ENCODE measurements at places on chromosomes 4 and X.

DNA sequence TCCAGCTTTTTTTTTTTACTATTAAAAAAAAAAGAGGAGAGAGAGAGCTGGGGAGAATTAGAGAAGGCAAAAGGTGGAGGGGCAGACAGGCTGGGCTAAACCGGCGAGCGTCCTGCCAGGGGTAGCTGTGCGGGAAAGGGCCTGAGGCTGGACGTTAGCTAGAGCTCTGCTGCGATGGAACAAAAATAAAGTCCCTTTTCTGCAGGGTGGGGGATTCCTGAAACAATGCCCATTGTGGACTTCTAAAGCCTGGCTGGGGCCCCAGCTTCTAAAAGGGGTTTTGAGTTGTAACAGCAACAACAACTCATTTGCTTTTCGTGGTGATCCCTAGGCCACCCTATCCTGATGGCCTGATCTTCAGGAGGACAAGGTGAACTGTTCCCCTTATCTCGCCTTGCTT, 311.7 kb downstream of the FBXW7 start:
- DNase-seq, result no peak

DNA sequence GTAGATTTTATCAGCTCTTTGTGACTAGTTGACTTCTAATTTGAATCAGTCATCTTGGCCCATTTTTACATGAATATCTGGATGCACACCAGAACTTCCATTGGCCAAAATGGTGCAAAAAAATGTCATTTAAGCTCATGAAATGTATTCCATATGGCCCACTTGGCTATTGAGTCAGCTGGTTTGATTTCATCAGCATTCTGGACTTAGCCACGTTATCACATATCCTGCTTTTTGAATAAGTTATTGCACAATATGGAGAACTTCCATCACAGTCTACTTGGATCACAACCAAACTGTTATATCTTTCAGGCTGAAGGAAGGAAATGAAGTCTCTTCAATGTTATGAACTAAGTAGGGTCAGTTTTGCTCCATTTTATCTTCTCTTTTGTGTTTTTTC, 640.6 kb downstream of the PCDH7 start:
- no peak for DNase-seq

- no peak for DNase-seq
Observed at GRCh38 chrX:11609109-11609508, 56.6 kb downstream of the ARHGAP6 start.

GRCh38 chr4:84582302-84582987, 482 bp upstream of the CDS1 start:
- peak; percentile 25 for DNase-seq

DNA sequence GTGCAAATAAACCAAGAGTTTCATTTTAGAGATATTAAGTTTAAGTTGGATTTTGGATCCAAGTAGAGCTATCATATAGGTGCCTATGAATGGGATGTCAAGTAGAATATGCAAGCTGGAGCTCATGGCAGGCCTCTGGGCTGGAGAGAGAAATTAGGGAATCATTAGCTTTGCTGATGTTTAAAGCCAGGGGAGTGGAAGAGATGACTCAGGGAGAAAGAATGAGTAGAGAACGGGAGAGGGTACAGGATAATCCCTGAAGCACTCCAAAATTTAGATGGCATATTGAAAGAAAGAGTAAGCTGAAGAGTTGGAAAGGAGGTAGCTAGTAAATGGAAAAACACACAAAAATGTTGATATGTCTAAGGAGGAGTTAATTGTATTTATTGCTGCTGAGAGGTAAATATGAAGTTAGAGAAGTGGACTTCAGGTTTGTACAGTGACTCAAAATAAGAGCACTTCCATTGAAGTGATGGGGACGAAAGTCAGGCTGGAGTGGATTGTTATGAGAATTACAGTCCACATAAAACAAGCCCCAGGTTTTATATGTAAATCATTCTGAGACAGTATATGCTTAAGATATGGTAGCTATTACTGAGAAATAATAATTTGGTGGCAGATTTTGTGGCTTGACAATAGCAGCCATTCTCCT, 72.5 kb upstream of the GRXCR1 start:
- DNase-seq, result no peak

DNA sequence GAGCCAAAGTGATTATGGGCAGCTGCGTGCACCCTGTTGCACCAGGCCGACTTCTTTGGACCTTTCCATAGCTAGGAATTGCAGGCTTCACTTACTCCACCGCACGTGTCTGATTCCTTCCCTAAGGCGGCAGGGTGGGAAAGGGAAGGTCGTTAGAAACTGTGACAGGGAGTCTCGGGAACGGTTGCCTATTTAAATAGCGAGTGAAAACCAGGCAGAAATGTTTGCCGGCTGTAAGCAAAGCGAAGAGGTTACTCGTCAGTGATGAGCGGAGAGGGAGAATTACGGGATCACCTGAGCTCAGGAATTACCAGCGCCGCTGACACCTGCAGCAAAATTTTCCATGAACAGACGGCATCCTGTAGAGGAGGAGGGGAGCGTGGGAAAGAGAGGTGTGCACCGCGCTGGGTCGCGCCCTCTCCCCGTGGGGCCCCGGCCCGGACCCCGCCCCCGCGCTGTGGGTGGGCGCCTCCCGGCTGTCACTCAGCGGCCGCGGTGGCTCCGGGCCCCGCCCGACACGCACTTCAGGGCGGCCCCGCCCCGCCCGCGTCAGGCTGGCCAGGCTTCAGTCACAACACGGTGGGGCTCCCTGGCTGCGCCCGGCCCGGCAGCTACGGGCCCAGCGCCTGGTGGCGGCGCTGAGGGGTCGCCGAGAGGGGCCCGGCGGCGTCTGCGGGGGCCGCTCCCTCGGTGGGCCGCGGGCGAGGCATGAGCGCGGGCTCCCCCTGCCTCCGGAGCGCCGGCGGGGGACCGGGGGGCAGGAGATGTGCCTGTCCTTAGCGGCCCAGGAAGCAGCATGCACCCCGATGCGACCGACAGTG, at the start of gene SNX25:
Gene SNX25, plus strand, starts transcription at position 568 of the 821 bp plus-strand sequence. Its CDS starts 229 bp downstream, at position 797.
- no peak for DNase-seq

DNA sequence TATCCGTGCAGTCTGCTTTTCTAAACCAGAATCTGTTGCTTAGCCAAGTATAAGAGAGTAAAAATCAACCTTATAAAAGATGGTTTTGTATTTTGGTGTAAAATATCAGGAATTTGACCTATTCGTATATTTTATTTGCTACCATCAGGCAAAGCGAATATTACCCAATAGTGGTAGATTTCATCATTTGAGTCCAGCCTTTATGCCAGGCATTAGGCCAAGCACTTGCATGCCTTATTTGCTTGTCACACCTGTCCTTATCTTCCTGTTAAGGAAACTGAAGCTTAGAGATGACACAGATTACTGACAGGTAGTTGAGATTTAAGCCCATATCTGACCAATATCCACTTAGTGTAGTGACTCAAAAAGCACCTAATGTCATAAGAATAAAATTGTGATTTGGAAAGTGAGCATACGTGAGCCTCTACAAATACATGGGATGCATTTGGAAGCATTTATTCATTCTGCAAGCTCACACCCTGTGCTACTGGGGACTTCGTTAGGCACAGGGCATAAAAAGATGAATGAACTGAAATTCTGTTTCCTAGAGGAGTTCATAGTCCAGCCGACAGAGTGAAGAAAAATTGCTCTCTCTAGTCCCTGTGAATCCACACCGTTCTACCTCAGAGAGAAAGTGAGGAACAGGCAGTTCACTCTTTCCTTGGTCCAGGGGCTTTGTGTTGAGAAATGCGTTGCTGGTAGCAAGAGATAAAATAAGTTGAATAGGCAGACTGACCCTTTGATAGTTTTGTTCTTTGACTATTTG, 2.3 kb upstream of the RNF212 start:
- no peak for DNase-seq

GRCh38 chr4:113869743-113870375, 108.3 kb upstream of the CAMK2D start:
- no peak for DNase-seq

GRCh38 chr4:2865196-2865780, 21.6 kb downstream of the ADD1 start:
- DNase-seq, result no peak

- no peak for DNase-seq
Observed at GRCh38 chr4:170038769-170039168, 12.6 kb upstream of the MFAP3L start.

- no peak for DNase-seq
Observed at GRCh38 chr4:20381005-20381404, 129.3 kb downstream of the SLIT2 start.

- no peak for DNase-seq
Observed at GRCh38 chr4:8318509-8318908, 49.0 kb downstream of the HTRA3 start.

DNA sequence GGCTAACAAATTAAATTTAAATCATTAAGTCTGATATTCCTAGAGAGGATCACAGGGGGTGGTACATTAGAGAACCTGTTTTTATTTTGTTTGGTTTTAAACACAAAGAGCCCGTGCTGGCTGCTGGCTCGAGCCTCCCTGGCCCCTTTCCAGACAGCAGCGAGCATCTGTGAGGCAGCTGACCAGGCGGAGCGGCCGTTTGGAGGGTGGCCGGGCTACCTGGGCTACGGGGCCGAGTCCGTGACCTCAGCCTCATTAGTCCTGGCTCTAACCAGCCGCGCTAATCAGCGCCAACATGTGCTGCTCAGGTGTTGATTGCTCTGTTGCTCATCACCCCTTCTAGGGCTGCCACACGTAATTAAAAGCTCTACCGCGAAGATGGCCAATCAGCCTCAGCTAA, 35.3 kb downstream of the DCTD start:
- DNase-seq, result no peak

- no peak for DNase-seq
Observed at GRCh38 chrX:54641530-54641929, 111.5 kb downstream of the GNL3L start.

- DNase-seq, result no peak
Observed at GRCh38 chr4:129545599-129546278, 449.8 kb downstream of the C4orf33 start.

- DNase-seq, result no peak
Observed at GRCh38 chrX:352582-353314, 34.0 kb downstream of the PPP2R3B start.

GRCh38 chr4:185512516-185512915, 22.8 kb downstream of the PDLIM3 start:
- DNase-seq, result no peak

DNA sequence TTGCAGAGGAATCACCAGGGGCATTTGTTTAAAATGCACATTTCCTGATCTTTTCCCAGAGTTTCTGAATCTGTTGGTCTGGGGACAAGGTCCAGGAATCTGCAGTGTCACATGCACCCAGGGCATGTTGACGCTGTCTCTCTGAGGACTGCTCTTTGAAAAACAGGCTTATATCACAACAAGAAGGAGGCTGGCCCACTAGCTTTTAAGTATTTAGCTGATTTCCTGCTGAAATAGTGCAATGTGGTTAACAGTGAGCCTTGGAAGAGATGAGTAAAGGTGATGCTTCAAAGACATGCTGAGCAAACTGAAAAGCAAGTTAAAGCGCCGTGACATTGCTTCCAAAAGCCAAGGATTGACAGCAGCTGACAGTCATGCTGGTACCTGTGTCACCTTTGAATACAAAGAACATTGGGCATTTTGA, 18.6 kb upstream of the SEPSECS start:
- no peak for DNase-seq

DNA sequence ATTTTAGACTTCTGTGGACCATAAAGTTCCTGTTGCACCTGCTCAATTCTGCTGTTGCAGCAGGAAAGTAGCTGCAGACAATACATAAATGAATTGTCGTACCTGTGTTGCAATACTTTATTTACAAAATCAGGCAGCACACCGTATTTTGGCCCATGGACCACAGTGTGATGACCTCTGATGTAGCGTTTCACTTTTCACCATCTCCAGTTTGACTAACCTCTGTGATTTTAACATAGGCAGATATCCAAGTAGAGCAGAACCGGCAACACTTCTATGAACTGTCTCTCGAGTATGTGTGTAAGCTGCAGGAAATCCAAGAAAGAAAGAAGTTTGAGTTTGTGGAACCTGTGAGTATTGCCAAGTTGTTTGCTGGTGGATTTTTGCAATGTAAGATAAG, 132.7 kb downstream of the ARHGAP10 start:
- no peak for DNase-seq

GRCh38 chr4:83922402-83922801, 386.5 kb downstream of the GPAT3 start:
- DNase-seq, result no peak

DNA sequence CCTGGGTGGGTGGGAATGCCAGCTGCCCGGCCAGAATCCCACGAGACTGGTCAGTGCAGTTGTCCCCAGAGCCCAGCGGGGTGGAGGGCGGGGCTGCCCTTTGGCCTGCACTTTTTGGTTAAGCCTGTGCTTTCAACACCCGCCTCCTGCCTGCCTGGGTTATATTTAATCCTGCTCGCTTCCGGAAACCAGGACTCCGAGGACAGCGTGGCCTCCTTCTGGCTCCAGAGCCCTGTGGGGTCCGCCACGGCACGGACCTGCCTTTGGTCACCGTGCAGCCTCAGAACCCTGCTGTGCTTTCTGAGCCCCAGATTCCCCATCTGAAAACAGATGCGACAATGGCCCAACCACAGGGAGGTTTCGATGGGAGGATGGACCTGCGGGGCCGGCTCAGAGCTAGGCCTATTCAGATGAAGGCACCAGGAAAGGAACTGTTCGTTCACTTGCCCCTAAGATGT, 29.4 kb upstream of the KIAA0232 start:
- peak; percentile 63 for DNase-seq

- DNase-seq, result peak; percentile 88
Observed at GRCh38 chr4:69831646-69832325, 28.2 kb downstream of the SULT1E1 start.

- no peak for DNase-seq
Observed at GRCh38 chr4:124025000-124025399, 628.4 kb downstream of the SPRY1 start.

DNA sequence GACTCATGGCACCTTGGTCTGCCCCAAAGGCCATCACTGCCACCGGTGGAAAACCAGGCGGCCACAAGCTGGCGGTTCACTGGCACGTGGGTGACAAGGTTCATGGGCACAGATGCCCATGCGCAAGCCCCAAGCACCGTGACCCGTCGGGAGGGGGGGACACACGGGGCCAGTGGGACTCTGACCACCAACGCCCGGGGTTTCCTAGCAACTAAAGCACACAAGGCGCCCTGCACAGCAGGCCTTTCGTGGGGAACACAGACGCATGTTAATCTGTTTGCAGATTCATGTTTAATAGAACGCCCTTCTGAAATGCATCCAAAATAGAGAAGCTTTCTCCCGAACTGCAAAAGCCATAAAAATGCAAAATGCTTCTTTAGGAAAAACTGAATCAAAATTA, 43.9 kb downstream of the FAM53A start:
- no peak for DNase-seq

DNA sequence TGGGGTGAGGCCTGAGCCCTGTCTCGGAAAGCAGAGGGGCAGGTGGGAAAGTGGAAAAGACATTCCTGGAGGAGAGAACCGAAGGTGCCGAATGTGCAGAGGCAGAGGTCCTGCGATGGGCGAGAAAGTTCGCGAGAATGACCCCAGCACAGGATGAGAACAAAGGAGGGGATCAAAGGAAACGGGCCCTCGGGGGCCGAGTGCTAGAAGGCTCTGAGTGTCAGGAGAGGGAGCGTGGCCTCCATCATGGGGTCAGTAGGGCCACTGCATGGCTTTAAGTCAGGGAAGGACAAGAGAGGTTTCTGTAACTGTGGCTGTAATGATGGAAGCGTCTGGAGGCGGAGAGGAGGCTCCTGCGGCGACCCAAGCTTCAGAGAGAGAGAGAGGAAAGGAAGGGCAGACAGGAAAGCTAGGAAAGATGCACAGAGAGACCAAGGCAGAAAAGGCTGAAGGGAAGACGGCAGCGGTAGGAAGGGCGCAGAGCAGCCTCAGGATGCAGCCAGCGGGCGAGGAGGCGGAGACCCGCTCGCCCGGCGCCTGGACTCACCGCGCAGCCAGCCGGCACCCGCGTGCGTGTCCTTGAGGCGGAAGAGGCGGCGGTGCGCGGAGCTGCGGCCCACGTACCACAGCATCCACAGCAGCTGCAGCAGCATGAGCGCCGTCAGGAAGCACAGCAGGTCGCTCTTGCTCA, 669 bp downstream of the OTOP1 start:
- no peak for DNase-seq

Data from CMK (cell line).